ENCODE measurements at places on chromosomes 5 and 9.

GRCh38 chr9:117233016-117233415 lies 181.8 kb downstream of the ASTN2 start:
- no peak for DNase-seq

DNA sequence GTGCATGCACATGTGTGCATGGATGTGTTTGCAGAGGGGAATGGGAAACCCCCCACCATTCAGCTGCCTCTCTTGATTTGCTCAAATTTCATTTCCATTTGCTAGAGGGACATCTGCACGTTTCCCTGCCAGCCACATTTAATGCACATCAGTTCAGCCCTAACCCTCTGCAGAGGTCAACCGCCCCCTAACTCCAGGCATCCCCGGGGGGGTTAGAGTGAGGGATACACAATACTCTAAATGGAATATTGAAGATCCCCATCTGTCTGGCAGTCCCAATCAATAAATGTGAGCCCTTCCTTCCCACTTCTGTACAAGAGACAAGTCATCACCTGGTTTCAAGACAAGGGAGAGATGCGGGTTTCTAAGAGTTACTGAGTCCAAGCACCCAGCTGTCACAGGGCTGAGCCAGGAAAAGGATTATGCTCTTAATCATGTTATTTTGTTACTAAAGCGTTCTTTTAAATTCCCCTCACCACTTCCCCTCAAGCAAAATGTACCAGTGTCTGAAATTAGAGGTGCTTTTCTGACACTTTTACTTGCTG lies 134.1 kb downstream of the SEMA6A start:
- DNase-seq = no peak

DNA sequence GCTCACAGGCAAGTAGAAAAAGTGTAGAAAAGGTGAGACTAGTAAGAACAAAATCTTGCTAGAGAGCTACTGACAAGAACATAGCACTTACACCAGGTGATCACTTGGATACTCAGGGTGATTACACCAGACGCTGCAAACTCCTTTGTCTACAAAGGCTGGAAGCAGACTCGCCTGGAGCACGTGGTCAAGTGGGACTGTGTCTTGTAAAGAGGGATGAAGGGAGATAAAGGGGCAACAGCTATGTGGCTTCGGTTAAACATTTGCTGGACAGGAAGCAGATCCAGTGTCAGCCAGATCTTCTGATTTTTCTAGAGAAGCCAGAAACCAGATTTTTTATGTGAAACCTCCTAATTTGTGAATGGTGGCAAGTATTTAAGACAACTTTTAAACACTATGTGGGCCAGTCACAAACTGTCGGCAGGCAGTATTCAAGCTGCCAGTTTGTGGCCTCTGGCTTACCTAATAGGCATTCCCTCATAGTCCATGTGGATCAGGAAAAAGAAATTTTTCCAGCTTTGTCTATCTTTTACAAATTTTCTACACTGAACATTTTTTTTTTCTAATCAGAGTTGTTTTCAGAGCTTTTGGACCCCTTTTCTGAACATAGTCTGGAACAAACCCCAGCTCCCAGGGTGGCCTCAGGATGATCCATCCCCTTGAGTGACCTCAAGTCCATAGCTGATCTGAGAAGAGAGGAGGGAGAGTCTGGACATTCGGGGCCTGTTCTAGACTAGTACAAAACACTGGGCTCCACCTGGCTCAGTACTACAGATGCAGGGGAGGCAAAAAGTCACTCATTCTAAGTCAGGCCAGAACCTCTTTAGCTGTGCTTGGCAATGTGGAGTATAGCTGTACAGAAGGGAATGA lies 262.9 kb downstream of the ARRDC3 start:
- no peak for DNase-seq

GRCh38 chr9:110183208-110184145 lies 24.5 kb downstream of the C9orf152 start:
- no peak for DNase-seq

GRCh38 chr9:33852216-33852826 lies 35.4 kb downstream of the UBE2R2 start:
- no peak for DNase-seq

DNA sequence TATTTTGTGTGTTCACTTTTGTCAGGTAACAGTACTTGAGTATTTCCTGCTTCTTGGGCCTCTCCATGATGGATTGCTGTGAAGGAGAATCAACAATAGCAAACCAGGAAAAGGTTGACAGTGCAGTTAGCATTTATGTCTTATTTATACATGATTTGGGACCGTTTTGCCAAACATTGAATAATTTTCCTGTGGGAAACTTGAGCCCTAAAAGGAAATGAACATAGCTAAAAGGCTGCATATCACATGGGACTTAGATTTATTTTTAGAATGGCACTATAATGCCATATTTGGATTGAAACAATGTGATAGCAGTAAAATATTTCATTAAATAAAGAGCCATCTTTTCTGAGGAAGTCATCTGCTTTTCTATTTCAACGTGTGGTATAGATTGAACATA lies 15.3 kb downstream of the GPR21 start:
- no peak for DNase-seq

GRCh38 chr9:68912561-68912960 lies 101.4 kb downstream of the PRKACG start:
- no peak for DNase-seq

DNA sequence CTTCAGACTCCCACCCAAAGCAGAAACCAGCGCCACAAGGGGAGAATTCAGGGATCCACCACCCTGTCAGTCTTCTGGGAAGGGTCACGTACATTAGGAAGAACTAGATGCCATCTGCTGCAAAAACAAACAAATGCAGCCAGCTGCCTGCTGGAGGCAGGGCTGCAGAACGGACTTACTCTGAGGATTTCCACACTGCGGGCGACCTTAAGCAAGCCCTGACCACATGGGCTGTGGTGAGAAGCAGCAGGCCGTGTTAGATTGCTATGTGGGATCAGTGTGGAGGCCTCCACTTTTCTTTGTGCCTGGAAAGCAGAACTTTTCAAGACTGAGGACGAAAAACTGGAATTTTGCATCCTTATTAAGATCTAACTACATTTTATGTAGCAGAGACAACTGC lies 13.4 kb upstream of the LTC4S start:
- no peak for DNase-seq
